Natural killer cell (primary cell): ENCODE measurements at places on chromosomes 7 and 10. TPM values are rescaled to one million over a fixed set of nuclear protein-coding genes. Genes with fewer than 3 reads are reported as not detected.

ZC3HAV1L gene
- 2.3 TPM for total RNA-seq

LSM5 gene
- 16.0 TPM for total RNA-seq

PON3 gene
- total RNA-seq = not detected

TMEM213 gene
- total RNA-seq = not detected

INHBA gene
- total RNA-seq = not detected

OPALIN gene
- not detected for total RNA-seq

ZNF488 gene
- total RNA-seq = not detected

ARL4A gene
- 54.7 TPM for total RNA-seq

DKK1 gene
- total RNA-seq = not detected

GIMAP1 gene
- 23.9 TPM for total RNA-seq

RSPH10B2 gene
- total RNA-seq = 0.54 TPM
